Fibroblast of villous mesenchyme (primary cell): ENCODE measurements at places on chromosomes 7 and 10.

DNA sequence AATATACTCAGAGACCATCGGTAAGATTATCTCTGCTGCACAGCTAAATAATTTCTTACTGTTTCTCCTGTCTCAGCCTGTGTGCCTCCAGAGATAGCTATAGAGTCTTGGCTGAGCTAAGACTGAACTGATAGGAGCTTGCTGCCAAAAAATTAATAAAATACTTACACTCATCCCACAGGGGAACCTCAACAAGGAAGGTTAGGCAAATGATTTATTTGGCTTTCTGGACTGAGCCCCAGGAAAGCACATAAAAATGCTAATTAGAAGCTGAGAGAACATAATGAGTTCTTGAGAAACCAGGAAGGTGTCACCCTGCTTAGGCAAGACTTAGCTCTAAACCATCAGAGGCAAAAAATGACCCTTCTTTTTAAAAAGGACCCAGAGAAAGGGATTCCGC lies 534.5 kb downstream of the TNS3 start:
- DNase-seq: peak; percentile 28

DNA sequence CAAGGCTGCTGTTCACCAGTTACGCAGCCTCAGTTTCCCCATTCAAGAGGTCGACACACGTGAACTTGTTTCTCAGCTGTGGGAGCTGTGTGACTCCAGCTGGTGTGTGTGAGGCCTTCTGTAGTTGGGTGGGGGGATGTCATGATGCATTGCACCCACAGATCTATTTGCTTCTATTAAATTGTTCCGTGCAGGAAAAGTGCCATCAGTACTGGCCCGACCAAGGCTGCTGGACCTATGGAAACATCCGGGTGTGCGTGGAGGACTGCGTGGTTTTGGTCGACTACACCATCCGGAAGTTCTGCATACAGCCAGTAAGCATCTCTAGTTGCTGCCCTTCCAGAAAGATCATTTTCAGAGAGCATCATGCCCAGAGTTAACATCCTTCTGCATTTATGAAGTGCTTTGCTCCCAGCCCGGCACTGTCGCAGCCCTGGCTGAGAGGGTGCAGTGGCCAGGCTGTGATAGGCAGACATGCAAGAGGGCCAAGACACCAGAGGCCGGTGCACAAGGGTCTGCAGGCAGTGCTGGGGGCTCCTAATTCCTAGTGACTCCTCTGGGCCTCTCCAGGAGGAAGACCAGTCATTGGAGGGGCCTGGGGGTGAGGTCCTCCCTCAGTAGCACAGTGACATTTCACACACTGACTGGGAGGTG lies 60.2 kb downstream of the MKI67 start:
- DNase-seq: no peak

DNA sequence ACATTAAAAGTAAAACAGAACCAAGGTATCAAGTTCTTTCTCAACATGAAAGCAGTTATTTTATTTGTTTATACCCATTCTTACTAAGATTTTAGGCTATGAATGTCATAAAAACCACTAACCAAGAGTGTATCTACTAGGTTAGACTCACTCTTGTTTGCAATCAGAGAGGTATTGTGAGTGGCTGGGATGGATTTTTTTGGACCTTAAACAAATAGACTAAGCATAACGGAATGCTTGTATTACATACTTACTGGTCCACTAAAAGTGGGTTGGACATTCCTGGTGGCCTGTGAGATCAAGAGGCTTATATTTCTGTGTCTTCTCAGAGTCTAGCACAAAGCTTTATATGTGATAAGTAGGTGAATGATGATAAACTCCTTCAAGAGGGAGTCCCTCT lies 32.6 kb upstream of the CBLL1 start:
- no peak for DNase-seq

- no peak for DNase-seq
Measured at GRCh38 chr10:128137877-128138276, 11.7 kb upstream of the MKI67 start.

GRCh38 chr7:131186816-131187215 lies 140.9 kb upstream of the MKLN1 start:
- peak; percentile 52 for DNase-seq

DNA sequence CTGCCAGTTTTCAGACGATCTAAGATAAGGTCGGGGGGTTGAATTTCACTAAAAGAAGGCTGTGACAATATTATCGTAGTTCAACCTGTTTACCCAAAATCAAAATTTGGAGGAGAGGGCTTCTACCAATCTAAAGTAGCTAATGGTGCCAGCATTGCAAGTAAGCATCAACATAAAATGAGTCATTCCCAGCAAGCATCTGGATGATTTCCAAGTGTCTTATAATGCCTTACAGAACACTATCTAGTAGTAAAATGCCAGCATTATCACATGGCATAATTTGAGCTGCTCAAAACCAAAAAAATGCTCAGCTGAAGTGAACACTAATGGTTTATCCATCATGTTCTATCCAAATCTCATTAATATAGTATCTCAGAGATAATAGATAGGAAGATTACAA lies 1193.9 kb downstream of the DNAJB9 start:
- no peak for DNase-seq

DNA sequence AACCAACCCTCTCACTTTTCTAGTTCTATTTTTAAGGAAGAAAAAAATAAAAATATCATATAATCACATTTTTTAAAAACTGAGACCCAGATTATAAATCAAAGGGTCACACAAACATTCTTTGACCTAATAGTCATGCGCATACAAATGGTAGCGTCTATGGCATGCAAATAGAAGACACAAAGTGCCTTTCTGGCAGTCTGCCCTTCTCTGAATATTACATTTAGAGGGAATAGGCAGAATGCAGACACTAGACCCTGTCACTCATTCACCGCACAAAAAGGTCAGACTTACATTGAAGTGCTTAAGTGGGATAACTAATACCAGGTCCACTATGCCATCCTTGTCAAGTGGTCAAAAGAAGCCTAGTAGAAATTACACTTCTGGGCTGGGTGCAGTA lies 26.5 kb upstream of the FHIP2A start:
- DNase-seq: no peak

DNA sequence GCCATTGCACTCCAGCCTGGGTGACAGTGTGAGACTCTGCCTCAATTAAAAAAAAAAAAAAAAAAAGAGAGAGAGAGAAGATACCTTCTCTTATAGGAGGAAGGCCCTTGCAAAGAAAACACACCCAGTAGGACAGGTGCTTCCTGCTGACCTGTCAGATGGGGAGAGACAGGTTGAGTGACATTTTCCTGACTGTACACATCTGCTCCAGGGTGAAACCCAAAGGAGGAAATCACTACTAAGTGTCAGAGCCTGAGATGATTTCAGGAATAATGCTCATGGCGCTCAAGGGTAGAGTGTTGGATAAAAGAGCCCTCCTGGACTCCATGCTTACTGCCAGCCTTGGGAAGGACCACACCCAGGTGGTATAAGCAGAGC lies 1.7 kb upstream of the STN1 start:
- no peak for DNase-seq

- no peak for DNase-seq
Measured at GRCh38 chr10:100982916-100983830, 4.1 kb downstream of the MRPL43 start.

DNA sequence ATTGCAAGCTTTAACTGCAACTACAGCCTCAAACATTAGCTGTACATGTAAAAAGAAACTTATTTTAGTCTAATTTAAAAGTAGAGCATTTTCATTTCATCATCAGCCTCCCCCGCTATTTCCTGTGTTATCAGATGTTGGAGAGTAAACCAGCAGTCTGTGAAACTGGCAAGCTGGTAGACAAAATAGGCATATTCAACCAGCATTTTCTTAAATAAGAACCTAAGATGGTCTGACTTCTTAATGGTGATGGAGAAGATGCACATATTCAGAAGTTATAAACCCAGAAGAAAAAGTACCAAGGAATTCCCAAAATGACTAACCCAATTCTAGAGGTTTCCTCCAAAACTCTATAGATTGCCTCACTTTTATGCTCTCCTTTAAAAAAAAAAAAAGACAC lies 24.9 kb downstream of the PIK3AP1 start:
- peak; percentile 12 for DNase-seq

GRCh38 chr7:30934732-30935568 lies 23.3 kb downstream of the AQP1 start:
- no peak for DNase-seq

GRCh38 chr7:121107923-121108498 lies 119.5 kb downstream of the CPED1 start:
- peak; percentile 80 for DNase-seq

GRCh38 chr7:102454468-102454867 lies 10.2 kb downstream of the ALKBH4 start:
- no peak for DNase-seq

- DNase-seq: no peak
Measured at GRCh38 chr7:8640671-8641070, 207.3 kb downstream of the NXPH1 start.

- DNase-seq: peak; percentile 28
Measured at GRCh38 chr7:1447551-1448244, 11.6 kb downstream of the MICALL2 start.

- peak; percentile 90 for DNase-seq
Measured at GRCh38 chr7:134690016-134690415, 43.4 kb downstream of the BPGM start.

DNA sequence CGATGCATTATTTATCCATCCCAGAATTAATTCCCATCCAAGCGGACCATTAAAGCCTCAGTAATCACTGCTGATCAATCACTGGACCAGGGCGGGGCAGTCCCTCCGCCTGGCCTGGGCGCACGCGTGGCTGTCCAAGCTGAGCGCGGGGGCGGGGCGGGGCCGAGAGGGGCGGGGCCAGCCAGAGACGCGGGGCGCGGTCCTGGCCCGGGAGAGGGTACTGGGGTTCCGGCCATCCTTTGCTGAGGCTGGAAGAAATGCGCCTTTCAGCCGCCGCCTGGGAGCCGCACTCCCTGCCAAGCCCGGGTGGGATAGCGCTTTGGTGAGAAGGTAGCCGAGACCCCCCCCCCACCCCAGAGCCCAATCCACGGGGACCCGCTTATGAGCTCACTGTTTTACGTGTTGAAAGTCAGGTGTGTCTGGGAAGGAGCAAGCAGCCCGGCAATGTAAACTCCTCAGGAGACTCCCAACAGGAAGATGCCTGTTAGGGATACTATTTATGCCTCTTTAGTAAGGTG lies at the start of gene ARHGAP22:
ARHGAP22 (minus strand) TSS at position 83 of the 518 bp plus-strand sequence. CDS start 277 bp downstream, outside the sequence.
- DNase-seq: peak; percentile 34

DNA sequence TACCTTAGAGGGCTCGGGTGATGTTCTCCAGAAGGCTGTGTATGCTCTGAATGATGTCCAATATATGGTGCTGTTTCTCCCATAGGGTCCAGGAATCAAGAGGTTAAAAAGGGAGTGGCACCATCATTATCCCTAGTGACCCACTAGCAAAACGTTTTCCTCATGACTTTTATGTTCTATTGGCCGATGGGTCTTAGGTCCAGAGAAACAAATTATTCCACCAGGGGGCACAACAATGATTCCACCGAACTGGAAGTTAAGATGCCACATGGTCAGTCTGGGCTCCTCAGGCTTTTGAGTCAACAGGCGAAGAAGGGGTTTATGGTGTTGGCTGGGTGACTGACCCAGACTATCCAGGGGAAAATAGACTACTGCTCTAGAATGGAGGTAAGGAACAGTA lies 256.1 kb downstream of the COBL start:
- DNase-seq: no peak

GRCh38 chr7:36794689-36795088 lies 70.4 kb upstream of the AOAH start:
- no peak for DNase-seq

- DNase-seq: no peak
Measured at GRCh38 chr10:5346881-5347280, 17.9 kb upstream of the UCN3 start.

DNA sequence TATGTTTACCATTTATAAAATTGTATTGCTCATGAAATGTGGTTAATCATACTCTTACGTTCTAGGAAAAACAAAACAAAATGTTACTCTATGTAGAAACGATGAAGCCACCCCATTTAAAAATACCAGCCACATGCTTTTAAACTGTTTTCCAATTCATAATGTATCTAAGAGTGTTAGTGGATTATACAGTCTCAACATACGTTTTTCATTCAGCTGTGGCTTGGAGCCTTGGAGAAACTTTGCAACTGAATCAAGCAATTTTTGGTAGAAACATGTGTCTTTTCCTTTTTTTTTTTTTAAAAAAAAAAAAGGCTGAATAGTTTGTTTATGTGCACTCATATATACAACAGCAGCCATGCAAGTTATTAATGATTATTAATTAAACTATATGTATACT lies 378.0 kb upstream of the SEMA3D start:
- no peak for DNase-seq

- no peak for DNase-seq
Measured at GRCh38 chr7:47816647-47817046, 131.6 kb downstream of the PKD1L1 start.

- no peak for DNase-seq
Measured at GRCh38 chr7:113113912-113114311, 4.4 kb downstream of the SMIM30 start.

- DNase-seq: peak; percentile 74
Measured at GRCh38 chr7:102891693-102892261, 21.0 kb upstream of the LRRC17 start.

DNA sequence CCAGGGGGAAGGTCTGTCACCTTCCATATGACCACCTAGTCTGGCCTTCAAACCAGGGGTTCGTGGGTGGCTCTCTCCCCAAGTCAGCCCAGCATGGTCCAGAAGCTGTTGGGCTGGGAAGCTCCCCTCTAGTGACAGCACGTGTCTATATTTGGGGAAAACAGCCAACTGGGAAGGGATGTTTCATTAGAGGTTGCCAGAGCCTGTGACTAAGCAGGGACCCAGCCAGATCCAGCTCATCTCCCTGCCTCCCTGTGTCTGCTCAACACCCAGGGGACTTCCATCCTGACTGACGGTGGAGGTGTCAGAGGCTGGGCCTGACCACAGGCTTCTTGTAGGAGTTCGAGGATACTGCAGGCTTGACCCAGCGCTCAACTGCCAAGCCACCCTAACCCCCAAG lies 10.5 kb downstream of the STYXL1 start:
- peak; percentile 77 for DNase-seq

DNA sequence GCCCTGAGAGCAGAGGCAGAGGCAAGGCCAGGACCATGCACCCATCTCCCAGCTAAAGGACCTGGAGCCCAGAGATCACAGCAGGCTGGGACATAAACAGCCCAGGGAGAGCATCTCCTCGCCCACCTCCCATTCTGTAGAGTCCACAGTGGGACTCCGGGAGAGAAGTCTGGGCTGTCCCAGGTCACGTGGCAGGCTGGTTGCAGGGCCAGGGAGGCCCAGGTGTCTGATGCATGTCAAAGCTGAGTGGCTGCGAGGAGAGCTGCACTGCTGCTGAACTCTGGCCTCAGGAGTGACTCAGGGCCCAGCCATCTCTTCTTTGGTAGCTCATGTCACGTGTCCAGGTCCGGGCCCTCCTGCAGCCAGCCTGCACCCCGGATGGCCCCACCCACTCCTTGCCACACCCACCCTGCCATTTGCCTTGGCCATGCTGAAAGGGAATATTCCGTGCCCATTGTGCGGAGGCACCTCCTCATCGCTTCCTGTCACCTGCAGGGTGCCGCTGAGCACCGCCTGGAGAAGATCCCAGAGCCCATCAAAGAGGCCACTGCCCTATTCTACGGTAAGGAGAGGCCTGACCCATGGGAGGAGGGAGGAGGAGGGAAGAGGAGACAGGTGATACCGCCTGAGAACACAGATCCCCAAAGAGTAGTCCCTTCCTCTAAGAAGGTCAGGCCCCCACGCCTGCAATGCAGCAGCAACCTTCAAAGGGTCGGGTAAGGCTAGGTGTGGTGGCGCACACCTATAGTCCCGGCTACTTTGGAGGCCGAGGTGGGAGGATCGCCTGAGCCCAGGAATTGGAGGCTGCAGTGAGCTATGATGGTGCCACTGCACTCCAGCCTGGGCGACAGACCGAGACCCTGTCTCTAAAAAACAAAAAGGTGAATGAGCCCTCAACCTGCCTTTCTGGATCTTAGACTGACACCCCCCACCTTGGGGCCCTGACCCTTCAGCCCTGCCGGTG lies 12.6 kb upstream of the SH2B2 start:
- DNase-seq: peak; percentile 67

- DNase-seq: no peak
Measured at GRCh38 chr10:29372920-29373319, 84.0 kb downstream of the LYZL1 start.
